ENCODE measurements at places on chromosomes 7 and 10.

GRCh38 chr10:21043044-21043443 is 145.9 kb upstream of the NEBL start:
- DNase-seq = no peak

- DNase-seq = no peak
These were observed 41.8 kb downstream of the CD36 start for GRCh38 chr7:80679921-80680907.

- DNase-seq = no peak
These were observed 11.3 kb upstream of the ATXN7L1 start for GRCh38 chr7:105887569-105888189.

DNA sequence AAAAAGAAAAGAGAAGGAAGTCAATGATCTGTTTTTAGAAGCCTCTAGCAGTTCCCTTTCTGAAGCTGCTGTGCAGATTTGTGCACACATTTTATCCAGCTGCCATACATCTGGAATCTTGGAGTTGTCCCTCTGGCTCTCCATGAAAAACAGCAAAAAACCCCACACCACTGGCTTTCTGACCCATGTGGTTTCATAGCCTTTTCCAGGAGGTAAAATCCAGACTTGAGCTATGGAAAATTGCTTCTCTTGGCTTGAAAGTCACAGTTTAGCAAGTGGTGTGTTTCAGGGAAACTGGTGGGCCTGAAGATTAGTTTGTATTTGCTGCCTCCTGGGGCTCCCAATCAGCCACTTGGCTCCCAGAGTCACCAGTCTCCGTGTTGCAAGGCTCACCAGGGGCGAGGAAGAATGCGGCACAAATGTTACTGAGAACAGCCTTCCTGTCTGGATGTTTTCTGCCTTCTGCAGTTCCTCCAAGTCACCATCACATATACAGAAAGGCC is 50.1 kb upstream of the ADRB1 start:
- no peak for DNase-seq

- DNase-seq = no peak
These were observed 280.2 kb downstream of the GRM8 start for GRCh38 chr7:126972571-126972970.

DNA sequence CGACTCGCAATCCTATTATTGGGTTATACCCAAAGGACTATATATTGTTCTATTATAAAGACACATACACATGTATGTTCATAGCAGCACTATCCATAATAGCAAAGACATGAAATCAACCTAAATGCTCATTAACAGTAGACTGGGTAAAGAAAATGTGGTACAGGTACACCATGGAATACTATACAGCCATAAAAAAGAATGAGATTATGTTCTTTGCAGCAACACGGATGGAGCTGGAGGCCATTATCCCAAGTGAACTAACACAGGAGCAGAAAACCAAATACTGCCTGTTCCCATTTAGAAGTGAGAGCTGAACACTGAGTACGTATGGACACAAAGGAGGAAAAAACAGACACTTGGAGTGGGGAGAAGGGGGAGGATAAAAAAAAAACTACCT is 536.8 kb upstream of the DPP6 start:
- no peak for DNase-seq

- no peak for DNase-seq
These were observed 94.1 kb upstream of the ZNF800 start for GRCh38 chr7:127486654-127487053.

GRCh38 chr10:7598771-7599170 is 68.0 kb downstream of the ITIH5 start:
- DNase-seq = no peak

DNA sequence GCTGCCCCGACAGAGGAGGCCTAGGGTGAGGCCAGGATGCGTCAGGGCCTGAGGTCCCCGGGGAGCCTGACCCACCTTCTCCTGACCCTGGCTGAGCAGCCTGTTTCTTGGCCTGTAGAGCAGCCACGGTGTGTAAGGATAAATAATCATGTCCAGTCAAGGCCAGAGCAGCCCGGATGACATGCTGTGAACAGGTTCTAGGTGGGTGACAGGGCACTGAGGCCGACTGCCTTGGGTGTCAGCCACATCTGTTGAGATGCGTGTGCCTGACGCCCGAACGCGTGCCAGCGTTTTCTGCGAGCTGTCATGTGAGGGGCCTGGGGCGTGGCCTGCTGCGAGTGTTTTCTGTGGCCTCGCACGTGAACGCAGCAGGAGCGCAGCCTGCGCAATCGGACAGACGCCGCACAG is 118.3 kb downstream of the FAM53B start:
- no peak for DNase-seq

DNA sequence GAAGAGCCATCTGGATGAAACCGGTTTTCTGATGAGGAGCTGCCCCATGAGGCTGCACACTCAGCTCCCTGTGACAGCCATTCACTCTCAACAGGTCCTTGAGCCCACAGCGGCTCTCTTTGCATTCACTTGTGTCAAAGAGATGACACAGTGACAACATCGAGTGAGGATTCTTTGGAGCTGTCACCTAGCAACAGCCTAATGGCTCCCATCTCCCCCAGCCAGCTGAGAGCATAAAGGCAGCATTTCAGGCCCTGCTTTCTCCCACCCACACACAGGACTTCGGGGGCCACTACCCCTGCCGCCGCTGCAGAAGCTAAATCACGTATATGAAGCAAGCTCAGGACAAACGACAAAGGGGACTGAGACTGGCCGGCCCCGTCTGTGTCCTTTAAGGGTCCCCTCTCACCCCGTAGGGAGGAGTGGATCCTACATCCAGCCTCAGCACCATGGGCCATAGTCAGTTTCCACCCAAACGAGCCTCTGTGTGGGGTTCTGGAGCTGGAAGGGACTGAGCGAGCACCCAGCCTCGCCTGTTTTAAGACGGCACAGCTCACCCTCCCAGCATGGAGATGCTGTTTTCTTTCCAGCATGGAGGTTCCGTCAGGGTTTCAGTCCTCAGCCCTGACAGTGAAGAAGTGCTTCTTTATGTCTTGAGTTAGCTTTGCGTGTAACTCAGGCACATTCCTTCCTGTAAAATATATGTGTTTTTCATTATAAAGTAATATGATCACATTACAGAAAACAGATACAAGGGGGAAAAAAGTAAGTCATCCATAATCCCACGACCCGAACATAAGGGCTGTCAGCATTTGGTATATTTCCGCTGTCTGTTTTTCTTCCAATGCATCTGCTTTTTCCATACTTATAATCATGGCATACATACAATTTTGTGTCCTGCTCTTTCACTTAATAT is 4.9 kb downstream of the CPA4 start:
- no peak for DNase-seq

- DNase-seq = peak; percentile 72
These were observed 305.1 kb upstream of the CSTF2T start for GRCh38 chr10:52004342-52004949.

DNA sequence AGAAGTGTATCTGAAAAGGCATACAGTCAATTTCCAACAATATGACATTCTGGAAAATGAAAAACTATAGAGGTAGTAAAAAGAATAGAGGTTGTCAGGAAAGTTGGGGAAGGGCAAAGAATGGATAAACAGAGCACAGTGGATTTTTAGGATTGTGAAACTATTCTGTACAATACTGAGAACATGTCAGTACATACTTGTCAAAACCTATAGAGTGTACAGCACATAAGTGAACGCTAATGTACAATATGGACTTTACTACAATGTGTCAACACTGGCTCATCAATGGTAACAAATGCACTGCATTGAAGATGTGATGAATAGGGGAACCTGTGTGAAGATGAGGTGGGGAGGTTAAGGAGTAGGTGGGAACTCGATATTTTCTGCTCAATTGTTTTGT is 483.0 kb upstream of the PFKP start:
- no peak for DNase-seq

DNA sequence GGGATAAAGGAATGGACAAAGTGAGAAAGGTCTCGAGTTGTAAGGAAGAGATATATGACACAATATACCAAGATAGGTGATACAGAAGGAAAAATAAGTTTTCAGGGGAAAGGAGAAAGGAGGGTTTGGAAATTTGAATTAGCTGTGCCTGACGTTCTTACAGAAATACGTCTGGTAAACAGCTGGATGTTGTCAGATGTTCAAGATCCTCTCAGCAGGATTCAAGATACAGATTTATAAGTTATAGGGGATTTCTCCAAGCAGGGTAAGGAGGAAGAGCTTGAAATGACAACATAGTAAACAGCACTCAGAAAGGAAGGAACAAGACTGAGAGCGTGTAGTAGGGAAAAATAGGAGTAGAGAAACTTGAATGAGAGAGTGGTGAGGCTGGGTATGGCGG is 1184.1 kb downstream of the TYW1 start:
- no peak for DNase-seq

DNA sequence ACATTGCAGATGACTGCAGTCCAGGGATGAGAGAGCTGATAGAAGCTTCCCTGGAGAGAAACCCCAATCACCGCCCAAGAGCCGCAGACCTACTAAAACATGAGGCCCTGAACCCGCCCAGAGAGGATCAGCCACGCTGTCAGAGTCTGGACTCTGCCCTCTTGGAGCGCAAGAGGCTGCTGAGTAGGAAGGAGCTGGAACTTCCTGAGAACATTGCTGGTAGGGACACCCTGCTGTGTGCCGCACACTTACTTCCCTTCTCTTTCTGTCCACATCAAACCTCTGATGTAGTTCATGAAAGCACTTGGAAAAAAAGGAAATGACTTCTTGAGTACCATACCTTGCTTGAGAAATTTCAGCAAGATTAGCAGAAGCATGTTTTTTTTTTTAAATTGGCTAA is 25.3 kb downstream of the MAP3K8 start:
- DNase-seq = no peak

- peak; percentile 14 for DNase-seq
These were observed 21.1 kb upstream of the FOXI2 start for GRCh38 chr10:127715782-127716378.

DNA sequence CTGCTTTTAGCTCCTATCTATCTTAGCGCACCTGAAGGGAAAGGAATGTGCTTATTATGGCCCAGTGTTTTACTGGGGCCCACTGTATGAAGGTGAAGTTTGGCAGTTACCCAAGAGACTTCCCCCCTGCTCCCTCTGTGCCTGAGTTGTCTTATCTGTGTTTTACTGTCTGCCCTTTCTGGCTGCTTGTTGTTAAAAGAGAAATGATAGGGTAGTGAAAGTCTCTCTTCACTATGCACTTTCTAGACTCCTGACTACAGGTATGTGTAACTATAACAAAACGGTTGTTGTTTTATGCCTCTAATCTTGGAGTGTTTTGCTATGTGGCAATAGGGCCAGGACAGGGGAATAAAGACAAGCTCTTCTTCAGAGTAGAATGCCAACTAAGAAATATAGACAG is 326.9 kb downstream of the KIF20B start:
- no peak for DNase-seq

DNA sequence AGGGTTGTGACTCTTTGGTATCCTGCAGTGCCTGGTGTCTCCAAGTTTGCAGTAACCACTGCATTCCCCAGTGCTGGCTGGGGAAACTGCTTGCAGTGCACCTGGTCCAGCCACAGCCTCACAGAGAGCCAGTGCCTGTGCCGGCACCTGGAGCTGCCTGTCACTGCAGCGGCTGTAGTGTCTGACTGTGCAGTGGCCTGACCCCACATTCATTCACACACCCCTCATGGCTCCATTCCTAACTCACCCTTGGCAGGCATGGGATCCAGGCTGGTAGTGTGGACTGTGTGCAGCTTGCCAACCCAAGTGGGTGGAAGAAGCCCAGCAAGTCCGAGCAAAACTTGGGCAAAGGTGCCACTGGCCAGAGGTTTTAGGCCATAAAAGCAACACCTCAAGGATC is 3.7 kb upstream of the CYP3A43 start:
- no peak for DNase-seq

DNA sequence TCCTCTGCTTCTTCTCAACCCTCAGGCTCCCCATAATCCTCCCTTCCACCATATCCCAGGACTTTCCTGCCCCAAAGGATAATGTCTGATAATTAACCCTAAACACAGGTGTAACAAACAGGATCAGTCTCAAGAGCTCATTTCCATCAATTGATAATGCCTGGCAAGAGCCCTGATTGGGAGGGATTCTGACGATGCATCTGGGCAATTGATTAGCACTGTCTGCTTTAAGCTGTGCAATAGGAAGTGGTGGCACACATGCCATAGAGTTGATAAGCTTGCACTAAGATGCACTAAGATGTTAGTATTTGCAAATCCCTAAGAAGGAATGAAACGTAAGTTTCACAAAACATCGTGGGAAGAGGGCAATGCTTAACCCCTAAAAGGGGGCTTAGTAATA is 27.4 kb upstream of the EGR2 start:
- DNase-seq = no peak

DNA sequence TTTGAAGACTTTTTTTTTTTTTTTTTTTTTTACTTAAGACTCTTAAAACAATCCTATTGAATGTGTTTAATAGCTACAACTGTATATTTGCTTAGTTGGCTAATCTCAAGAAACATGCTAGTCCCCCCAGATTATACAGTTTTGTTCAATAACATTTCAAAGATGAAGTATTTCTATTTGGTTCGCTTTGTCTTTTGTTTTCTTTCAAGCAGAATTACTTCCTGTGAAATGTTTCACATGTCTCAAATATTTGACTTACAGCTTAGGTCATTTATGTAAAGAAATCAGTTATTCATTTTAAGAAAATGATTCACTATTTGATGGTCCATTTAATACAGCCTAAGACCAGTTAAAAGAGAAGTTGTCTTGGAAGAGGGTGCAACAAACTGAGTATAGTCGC is 12.8 kb upstream of the LAMB1 start:
- DNase-seq = no peak

DNA sequence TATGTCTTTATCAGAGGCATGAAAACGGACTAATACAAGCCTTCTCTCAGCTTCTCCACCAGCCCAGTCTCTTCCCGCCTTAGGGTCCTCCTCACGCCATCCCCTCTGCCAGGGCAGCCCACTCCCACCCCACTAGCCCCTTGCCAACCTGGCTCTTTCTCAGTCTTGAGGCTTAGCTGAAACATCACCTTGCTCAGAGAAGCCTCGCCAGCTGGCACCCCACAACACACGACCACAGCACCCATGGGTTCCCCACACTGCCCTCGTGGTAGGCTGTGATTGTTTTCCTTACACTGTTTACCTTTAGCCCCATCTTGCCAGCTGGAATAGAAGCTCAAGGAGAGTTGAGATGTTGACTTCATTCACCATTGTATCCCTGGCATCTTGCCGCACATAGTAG is 44.4 kb downstream of the GPAM start:
- DNase-seq = no peak

DNA sequence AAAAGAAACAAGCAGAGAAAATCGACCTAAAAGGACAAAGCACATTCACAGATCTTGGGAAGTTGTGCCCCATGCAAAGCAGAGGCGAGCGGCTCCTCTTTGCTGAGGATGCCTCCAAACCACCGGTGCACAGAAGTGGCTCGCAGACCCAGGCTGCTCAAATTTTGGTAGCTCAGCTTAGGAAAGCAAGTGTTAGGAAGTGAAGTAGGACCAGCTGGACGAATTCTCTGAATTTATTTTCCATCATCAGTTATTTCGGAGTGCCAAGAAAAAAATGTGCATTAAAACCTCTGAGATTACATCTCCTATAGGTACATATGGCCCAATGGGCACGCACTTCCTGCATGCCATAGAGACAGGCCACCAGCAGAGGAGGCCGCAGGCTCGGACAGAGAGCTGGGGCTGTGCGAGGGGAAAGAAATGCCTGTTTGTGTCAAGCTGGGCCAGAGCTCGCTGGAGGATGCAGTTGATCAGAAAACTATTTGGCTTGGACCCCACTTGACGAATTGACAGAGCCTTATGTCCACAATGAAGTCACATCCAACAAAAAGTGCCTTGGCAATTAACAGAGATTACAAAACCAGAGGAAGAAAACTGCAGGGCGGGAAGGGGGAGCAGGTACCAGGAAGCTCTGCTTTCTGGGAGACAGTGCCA is 122.3 kb upstream of the LYZL2 start:
- DNase-seq = peak; percentile 57

Data from fibroblast of pulmonary artery (primary cell).